BJ (cell line): ENCODE measurements at places on chromosomes 5 and 9.

DNA sequence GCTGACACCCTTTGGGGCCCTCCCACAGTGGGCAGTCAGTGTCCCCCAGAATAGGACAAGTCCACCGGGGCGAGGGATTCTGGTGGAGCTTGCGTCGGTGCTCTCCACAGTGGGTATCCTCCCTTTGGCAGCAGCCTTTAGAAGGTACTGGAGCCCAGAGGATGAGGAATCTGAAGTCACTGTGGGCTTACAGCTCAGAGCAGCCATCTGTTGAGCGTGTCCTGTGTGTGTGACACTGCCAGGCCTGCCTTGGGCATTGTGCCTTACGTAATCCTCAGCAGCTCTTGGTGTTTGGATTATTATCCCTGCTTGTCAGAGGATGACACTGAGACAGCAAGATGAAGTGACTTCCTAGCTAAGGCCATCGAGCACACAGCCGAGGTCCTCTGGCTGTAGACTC lies 12.6 kb downstream of the URM1 start:
- DNase-seq, result no peak

DNA sequence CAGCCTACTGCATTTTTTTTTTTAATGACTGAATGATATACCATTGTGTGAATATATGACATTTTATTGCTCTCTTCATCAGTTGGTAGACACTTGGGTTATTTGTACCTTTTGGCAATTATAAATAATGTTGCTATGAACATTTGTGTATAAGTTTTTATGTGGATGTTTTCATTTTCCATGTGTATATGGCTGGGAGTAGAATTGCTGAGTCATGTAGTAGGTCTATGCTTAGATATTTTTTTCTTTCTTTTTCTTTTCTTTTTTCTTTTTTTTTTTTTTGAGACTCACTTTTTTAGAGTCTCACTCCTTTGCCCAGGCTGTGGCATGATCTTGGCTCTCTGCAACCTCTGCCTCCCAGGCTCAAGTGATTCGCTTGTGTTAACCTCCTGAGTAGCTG lies 32.9 kb upstream of the FAM120AOS start:
- no peak for DNase-seq

GRCh38 chr9:137982200-137982599 lies 104.6 kb downstream of the CACNA1B start:
- DNase-seq, result no peak

- no peak for DNase-seq
Observed at GRCh38 chr9:95070549-95071021, 246.9 kb downstream of the FANCC start.

DNA sequence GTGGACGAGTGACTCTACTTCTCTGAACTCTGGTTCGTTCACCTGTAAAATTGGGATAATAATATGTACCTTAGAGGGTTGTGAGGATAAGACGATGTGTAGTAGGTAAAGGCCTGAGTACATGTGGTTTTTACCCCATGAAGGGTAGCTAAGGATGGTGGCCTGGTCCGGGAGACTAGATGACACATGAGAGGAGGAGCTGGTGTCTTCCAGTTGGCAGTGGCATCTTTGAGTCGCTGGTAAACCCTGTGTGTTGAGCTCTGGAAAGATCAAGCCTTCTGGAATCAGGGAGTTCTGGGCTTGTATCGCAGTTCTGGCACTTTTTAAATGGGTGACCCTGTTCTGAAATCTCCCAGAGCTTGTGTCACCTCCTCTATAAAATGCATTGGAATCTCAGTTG lies 166.4 kb upstream of the ZNF618 start:
- no peak for DNase-seq

GRCh38 chr9:113648586-113648985 lies 185.1 kb downstream of the RGS3 start:
- DNase-seq, result no peak

- DNase-seq, result no peak
Observed at GRCh38 chr9:2299156-2299842, 284.2 kb downstream of the SMARCA2 start.

DNA sequence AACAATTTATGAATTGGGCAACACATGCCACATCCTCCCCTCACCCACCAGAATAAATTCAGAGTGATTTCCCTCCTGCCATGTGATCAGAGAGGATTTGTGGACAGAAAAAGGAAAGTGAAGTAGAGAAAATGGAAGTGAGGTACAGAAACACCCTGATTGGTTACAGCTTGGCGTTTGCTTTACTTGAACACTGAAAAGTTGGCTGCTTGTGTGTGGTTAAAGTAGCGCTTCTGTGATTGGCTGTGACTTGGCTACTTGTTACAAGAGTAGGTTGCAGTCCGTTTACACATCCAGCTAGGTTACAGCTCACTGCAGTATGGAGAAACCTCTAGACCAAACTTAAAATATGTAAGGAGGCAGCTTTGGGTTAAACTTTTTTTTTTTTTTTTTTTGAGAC lies 205.2 kb upstream of the ZNF608 start:
- no peak for DNase-seq

GRCh38 chr5:84603568-84604185 lies 219.0 kb upstream of the EDIL3 start:
- DNase-seq, result peak; percentile 2

DNA sequence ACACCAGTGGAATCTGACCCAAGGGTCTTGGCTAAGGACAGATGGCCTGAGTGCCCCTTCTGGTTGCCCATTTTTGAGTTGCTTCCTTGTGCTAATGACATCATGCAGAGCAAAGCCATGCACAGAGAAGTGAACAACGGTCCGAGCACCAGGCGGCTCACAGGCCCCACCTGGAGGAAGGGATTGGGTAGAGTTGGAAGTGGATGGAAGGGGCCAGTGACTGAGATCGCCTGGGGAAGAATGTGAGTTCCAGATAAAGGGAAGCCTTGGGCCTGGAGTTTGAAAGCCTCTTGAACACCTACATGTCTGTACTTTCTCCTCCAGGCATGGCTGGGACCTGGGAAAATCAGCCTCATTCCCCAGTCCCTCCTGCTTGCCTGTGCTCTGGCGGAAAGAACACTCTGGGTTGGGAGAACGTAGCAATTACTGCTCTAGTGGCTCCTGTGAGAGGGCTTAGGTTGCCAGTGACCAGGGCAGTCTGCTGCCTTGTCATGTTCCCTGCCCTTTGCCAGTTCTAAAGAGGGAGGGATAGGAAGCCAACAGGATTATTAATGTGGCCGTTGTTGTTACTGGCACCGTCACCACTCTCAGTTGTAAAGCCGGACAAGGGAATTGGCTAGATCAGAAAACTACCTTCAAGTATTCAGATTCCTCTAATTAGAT lies 62.5 kb upstream of the PTPN3 start:
- DNase-seq, result no peak

DNA sequence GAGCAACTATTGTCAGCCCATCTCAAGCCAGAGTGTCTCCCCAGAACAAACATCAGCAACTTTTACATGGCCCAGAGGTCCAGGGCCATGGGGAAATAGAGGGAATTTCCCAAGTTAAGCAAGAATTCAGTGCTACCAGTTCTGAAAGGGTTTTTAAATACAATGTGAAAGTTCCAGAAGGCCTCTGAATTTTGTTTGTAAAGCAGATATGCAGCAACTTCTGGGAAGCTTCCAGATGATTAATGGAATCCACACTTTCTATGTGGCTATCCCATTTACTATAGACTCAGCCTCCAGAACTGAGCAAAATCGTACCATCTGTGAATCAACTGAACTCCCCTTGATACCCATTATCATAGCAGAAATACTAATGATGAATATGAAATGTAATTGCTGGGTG lies 93.8 kb downstream of the FEM1C start:
- DNase-seq, result peak; percentile 77

DNA sequence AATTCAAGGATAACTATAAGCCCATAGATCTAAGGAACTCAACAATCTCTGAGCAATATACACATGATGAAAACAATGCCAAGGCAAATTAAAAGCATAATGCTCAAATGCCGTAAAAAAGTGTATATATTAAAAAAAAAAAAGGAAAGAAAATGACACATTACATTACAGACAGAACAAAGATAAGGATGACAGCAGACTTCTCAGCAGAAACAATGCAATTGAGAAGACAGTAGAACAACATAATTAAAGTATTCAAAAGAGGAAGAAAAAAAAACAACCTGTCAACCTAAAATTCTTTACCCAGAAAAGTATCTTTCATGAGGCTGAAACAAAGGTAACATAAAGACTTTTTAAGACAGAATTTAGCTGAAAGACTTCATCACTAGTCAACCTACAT lies 591.7 kb downstream of the ZNF608 start:
- no peak for DNase-seq

- no peak for DNase-seq
Observed at GRCh38 chr5:169702693-169703481, 65.8 kb downstream of the DOCK2 start.

- DNase-seq, result no peak
Observed at GRCh38 chr5:2686321-2687124, 65.0 kb downstream of the IRX2 start.

DNA sequence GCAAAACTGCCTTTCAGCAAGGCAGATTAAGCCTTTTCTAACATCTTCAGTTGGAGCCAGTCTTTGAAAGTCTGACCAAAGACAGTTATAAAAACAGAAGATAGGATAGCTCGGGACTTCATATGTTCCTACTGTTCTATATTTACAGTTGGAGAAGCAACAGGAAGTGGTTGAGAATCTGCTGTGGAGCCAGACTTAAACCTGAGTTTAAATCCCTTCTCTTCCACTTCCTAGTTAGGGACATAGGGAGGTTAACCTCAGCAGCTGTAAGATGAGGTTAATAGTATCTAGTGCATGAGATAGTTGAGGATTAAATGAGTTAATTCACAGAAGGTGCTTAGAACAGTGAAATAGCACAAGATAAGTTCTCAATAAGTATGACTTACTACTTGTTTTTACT lies 84.5 kb upstream of the FREM1 start:
- no peak for DNase-seq

DNA sequence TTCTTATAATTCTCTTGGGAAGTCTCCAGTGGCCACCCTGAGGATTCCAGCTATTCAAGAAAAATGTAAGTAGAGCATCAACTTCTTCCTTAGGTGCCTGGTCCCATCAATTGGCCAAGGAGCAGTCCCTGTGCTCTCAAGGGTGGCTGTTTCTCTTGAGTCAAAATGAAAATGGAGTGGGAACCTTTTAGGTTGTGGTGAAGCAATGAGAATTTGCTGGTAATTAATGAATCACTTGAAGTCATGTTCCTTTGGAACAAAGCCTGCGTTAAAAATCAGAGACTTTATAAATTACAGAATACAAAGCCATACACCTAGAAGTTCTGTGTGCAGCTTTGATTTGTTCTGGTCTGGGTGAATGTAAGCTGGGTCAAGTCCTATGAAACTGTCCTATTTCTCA lies 48.9 kb downstream of the IL31RA start:
- DNase-seq, result no peak

DNA sequence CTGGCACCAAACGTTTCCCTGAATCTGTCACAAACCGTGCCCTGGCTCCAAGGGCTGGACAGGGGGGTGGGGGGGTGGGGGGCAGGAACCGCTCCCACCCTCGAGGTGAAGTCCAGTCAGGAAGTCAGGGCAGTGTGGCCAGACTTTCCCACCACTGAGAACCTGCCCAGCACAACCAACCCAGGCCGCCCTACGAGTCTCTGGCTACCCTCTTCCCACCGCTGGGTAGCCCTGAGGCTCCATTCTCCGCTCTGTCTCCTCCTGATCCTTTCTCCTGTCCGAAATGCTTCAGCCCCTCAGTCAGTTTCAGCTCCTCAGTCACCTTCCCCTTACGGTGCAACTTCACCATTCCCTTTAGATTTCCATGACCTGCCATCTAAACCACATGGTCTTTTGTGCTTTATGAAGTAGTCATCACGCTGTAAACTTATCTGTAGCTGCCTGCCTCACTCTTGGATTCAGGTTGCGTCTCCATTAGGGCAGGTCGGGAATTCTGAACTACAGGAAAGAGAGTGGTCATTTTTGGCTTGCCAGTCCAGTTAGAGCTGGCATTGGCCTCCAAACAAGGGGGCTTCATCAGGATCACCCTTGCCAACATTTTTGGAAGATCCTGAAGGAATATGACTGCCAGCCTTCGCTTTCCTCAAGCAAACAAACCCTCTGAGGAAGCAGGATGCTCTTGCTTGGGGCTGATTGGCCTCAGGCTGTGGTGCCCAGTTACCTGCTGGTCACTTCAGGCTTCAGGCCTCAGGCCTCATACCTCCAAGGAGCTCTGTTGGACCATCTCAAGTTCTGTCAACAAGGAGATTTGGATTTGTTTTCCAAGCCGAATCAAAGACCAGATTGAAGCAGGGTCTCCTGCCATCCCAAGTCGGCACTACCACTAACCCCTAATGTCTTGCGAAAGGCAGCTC lies 794 bp upstream of the DCAF12 start:
- no peak for DNase-seq

GRCh38 chr9:87831159-87831558 lies 51.5 kb upstream of the SPATA31E1 start:
- no peak for DNase-seq

DNA sequence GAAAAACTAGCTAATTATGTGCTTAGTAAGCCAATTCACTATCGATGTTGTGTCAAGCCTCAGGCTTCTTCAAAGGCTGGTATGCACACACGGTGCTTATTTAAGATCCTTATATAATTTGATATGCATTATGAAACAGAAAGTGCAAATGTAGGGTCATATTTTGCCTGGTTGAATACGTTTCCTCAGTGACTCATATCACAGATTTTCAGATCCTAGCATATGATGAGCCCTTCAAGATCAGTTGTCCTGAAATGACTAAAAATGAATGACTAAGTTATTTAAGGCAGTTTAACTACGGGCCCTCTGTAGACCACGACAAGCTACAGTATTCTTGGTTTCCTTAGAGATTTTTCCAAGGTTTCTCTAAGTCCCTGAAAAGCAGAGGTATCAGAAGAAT lies 778.3 kb downstream of the PRELID2 start:
- DNase-seq, result no peak

- no peak for DNase-seq
Observed at GRCh38 chr5:37714756-37715155, 125.1 kb downstream of the GDNF start.

GRCh38 chr5:122366501-122366900 lies 54.5 kb downstream of the SNCAIP start:
- DNase-seq, result no peak

- no peak for DNase-seq
Observed at GRCh38 chr5:177393206-177393765, 7.2 kb downstream of the PFN3 start.

- DNase-seq, result no peak
Observed at GRCh38 chr5:72214168-72214567, 105.9 kb downstream of the MRPS27 start.

GRCh38 chr5:62475072-62475471 lies 62.5 kb downstream of the IPO11 start:
- DNase-seq, result peak; percentile 31
